Activated T-cell treated with anti-CD3 and anti-CD28 coated beads for 48 hours (primary cell): ENCODE measurements at places on chromosomes 11 and 22.

DNA sequence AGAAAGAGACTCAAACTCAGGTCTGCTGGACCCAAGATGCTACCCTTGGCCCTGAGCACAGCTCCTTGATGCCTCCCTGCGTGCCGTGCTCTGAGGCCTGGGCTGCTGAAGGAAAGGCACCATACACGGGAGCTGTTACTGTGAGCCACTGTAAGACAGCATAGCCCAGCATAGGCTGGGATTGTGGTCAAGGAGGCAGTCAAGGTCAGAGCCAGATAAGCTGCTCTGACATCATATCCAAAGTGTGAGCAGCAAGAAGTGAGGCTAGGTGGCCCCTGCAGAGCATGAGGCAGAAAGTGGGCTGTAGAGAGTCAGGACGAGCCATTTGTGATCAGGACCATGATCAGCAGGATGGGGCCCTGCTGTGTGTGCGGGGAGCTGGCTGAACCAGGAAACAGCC, 7.7 kb downstream of the SLC22A8 start:
- DNase-seq = no peak

DNA sequence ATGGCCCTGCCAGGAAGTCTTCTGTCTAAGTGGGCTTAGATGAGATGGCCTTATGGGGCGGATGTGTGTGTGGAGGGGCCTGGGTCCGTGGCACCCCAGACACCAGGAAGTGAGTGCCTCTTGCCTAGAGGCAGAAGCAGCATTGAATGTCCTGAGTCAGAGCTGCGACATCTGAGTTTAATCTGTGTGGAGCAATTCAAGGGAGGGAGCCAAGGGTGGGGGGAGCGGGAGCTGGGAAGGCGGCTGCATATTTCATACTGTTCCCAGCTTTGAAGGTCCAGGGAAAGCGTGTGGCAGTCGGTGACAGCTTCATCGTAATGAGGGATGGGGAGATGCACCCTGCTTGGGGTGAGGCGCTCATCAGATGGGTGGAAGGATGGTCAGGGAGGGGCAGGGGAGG, 73.5 kb upstream of the THY1 start:
- no peak for DNase-seq

GRCh38 chr11:2540992-2541680, 96.3 kb downstream of the KCNQ1 start:
- no peak for DNase-seq

DNA sequence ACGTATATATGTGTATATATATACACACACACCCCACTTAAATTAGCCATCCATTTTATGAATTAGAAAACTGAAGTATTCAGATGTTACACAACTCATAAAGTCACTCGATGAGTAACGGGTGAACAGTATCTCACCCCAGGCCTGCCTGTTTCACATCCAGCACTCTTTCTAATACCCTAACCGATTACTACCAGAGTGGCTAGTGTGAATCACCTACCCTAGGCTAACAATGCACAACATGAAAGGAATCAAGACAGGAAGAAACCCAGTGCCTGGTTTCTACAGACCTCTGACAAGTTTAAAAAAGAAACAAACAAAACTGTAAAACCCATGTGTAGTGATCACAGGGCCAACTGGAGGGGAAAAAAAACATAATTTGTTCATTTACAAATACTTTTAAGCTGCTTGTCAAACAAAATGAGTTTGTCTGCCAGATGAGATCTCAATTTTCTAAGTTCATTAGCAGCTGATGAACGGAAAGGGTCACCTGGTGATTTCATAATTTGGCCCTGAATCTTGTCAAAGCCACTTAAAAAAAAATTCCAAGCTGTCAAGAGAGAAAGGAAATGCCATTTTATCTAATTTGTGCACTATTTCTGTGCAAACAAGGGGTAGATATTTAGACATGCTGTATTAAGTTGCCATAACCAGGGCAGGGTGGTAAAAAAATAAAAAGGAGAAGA, 134.8 kb downstream of the LARGE1 start:
- DNase-seq = no peak

DNA sequence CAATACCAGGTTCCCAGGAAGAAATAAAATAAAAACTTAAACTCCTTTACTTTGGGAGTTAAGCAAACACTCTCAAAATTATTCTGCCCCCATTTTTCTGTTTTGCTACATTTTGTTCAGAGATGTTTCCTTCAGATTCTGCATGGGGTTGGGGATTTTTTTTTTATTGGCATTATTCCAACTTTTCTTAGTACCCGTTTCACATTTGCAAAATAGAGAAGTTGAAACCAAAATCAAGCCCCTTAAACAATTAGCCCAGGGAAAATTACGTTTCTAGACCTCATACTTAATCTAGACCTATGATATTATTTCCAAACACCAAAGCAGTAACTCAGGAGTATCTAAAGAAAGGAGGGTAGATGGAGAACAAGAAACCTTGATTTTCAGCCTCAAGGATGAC, 20.6 kb upstream of the MS4A7 start:
- DNase-seq = no peak

DNA sequence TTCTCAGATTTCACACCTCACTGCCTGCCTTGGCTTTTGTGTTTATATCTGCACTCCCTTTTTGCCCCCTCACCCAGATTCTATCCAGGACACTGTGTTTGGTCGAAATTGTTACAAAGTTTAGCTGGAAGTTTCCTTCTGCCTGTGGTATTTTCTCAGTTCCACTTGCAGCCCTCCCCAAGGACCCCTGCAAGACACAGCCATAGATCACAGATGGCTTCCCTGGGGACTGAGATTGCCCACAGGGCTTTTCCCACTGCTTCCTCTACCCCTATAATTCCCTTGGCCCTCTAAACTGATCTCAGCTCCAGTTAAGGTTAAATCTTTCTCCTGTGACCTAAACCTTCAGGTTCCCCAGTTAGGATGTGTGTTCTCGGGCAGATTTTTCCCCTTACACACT, 146.1 kb upstream of the C11orf87 start:
- no peak for DNase-seq

GRCh38 chr11:4626207-4627099, 10.8 kb upstream of the OR51D1 start:
- DNase-seq = peak; percentile 27

DNA sequence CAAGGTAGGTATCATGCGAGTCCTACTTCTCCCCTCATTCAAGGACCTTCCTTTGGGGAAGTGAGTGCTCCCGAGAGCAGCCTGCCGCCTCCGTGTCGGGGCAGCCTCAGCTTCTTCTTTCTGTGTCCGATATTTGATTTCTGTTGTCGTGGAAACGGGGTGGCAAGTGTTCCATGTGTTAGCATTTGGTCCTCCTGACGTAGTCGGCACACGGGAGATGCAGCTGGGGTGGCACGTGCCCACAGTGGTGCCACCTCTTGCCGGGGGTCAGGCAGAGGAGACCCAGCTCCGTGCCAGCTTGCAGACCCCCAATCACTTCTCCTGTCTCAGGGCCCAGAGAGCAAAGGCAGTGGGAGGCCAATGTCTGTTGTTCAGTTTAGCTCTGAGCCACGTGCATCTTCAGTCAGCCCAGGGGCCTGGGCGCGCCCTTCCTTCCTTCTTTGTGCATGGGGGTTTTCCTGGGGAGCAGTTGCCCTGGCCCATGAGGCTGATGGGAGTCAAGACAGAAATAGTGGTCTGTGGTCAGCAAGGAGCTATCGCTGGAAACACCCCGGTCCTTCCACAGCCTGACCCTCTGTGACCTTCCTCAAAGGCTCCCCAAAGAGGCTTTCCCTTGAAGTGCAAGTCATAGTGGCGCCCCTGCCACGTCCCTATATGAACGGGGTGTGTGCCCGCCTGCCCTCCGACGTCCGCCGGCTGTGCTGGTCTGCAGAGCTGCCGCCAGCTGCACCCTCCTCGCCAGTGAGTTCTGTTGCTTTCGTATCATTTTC, 44.5 kb downstream of the PARVB start:
- no peak for DNase-seq

DNA sequence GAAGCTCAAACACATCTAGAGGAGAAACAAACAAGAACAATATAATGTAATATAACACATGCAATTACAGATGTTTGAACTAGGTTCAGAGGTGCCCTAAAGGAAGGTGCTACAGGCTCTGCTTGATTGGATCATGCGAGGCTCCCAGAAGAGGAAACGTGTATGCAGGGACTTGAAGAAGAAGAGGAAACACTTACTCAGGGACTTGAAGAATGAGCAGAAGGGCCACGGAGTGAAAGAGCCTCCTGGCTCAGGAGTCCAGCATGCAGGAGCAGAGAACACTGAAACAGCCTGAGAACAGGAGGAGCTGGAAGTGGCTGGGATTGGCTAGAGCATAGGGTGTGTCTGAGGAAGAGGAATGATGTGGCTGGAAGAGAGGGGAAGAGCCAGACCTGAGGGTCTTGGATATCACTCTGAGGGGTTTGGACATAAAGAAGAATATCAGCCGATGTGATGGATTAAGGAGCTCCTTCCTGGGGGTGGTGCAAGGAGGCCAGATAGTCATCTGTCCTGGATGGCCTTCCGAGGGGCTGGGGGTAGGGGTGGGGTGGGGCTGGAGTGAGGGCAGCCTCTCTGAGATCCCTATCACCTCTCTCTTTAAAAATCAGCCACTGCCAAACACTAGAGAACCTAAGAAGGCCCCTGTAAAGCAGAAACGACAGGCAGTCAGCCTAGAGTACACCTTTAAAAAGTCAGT, 16.8 kb downstream of the FZD4 start:
- no peak for DNase-seq

DNA sequence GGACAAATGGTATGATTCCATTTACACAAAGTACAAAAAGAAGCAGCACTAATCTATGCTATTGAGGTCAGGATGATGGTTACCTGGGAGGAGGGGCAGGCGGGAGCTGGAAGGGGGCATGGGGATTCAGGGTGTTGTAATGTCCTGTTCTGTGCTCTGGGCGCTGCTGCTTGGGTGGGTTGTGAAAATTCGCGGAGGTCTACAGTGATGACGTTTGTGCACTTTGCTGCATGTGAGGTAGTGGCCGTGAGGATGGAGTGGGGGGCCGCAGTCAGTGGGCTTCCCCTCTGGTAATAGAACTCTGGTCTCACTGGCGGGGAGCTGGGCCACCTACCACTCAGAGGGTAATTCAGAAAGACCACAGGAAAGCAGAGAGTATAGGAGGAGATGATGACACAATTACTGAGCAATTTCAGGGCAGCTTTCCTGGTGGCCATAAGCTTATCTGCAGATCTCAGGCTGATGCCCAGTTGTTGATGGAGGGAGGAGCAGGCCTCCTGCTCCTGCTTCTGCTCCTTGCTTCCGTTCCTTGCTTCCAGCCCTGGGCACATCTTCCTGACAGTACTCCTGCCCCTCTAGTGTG, 121.5 kb downstream of the CEP164 start:
- no peak for DNase-seq

DNA sequence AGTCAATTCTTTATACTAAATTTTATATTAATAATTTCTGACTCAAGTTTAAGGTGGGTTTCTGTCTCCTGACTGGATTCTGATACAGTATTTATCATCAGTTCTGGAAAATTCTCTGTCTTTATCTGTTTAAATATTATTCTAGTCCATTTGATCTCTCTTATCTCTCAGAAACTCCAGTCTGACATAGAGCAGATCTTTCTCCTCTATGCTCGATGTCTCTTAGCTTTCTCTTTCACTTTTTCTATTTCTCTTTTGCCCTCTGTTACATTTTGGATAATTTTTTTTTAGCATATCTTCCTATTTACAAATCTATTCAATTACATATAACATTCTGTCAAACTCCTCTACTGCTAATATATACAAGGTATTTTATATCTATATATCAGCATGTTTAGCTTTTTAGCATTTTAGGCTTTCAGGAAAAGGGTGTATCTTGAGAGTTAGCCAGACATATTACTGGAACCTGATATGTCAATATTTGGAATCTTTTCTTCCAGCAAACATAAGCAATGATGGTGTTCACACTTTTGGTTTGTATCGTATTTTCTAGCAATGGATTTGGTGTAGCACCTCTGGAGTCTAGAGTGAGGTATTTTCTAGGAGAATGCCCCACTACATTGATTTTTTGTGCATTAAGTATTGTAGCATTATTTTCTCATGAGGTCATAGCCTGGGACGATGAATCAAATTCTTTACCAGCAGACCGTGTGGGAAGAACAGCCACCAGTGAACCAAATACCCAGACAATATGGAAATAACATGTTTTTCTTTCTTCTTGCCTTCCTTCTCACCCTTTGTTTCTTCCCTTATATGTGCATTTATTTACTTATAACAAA, 4.1 kb upstream of the NNMT start:
- no peak for DNase-seq

GRCh38 chr11:12415342-12415966, 38.1 kb downstream of the PARVA start:
- DNase-seq = no peak

- DNase-seq = no peak
Measured at GRCh38 chr11:76242004-76242779, 35.9 kb upstream of the WNT11 start.

GRCh38 chr11:73781303-73781702, 6.4 kb upstream of the MRPL48 start:
- DNase-seq = no peak

- no peak for DNase-seq
Measured at GRCh38 chr22:39915295-39915726, 14.4 kb downstream of the GRAP2 start.

DNA sequence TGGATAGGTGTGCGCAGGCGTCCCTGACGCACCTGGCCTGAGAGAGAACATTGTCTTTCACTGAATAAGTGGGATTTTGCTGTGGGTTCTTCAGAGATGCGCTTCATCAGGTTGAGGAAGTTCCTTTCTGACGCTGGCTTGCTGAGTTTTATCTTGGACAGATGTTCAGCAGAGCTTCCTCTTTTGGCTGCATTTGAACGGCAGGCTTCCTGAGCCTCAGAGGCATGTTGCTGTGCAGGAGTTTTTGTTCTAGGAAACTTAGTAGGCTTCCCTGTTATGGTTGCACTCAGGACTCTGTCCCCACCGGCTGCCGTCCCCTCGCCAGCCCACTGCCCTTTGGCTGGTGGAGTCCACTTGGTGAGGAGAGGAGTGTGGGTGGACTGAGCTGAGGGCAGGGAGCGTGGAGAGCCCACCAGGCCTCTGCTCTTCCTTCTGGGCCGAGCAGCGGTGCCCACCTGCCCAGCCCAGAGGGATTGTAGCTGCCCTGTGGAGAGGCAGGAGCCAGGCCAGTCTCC, 17.2 kb downstream of the FRMD8 start:
- no peak for DNase-seq

GRCh38 chr11:35277827-35278226, 138.9 kb downstream of the CD44 start:
- no peak for DNase-seq

DNA sequence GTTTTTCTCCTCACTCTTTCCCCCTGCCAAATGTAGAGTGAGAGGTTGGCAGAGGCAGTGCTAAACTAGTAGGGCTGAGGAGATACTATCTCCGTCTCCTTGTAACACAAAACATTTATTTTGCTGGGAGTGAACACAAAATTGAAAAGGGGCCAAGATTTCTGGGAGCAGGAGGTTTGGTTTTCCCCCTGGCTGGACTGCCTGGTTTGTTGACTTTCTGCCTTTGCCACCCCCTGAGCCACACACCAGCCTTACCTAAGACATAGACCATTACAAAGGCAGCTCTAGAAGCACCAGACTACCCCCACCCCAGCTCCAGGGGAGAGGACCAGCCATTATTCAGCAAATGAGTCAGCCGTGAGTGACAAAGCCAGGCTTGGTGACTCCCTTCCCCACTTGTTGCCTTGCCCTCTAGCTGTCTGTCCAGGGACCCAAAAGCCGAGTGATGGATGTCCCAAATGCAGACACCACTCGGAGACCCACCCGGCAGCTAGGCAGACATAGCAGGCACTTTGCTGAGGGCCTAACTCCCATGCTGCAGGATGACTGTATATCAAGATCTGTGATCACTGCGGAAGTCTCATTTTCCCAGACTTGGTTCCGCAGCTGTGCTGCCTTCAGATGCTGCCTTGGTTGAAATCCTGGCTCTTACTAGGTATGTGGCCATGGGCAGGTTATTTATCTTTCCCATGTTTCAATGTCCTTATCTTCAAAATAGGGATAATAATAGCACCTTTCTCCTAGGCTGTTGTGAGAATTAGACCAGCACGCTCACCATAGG, 17.7 kb upstream of the CDON start:
- no peak for DNase-seq
